ENCODE measurements at places on chromosomes 6 and 20. TPM values are rescaled to one million over a fixed set of nuclear protein-coding genes. Genes with fewer than 3 reads are reported as not detected.

Gene CFAP61
- total RNA-seq, result 0.12 TPM

Gene MEI4
- total RNA-seq, result not detected

Gene PLCB4
- 5.3 TPM for total RNA-seq

Gene HUS1B
- 0.98 TPM for total RNA-seq

Gene SLC32A1
- not detected for total RNA-seq

Gene BPIFB4
- total RNA-seq, result not detected
